Activated CD8-positive, alpha-beta T cell treated with anti-CD3 and anti-CD28 coated beads, Interleukin-2, amount 10 ng/mL, durations not matched to agents 7 days and 5 days (primary cell): ENCODE measurements at places on chromosomes 5 and 9.

- DNase-seq, result no peak
Observed at GRCh38 chr5:64214132-64214531, 48.5 kb downstream of the RNF180 start.

GRCh38 chr9:101677861-101678260 is 60.6 kb downstream of the GRIN3A start:
- DNase-seq, result no peak

DNA sequence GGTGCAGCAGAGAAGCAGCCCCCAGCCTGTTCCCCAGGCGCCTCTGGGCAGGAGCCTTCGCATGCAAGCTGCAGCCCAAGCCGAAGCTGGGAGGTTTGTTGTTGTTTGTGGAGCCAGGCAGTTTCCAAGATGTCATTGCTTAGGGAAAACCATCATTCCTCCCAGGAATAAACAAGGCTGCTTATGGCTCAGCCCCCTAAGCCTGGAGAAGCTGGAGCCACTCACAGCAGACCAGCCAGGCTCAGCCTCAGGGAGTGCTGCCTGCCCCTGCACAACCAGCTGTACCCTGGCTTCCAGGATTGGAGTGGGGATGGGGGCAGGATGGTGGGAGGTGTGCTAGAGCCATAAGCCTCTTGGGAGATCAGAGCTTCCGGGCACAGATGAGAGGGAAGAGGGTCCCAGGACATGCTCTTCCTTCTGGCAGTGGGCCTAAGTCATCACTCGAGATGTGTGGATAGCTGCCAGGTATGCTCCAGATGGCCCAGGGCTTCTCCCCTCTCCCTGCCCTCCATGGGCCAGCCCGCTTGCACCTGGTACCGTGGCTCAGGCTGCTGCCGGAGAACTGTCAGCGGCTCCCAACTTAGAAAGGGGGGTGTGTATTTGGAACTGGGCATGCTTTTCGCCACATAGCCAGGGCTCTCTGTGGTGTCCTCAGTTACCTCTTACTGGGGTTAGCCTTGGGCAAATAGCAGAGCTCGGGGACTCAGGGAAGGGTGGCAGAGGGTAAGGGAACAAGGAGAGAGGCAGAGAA is 105.2 kb downstream of the RGS3 start:
- no peak for DNase-seq

DNA sequence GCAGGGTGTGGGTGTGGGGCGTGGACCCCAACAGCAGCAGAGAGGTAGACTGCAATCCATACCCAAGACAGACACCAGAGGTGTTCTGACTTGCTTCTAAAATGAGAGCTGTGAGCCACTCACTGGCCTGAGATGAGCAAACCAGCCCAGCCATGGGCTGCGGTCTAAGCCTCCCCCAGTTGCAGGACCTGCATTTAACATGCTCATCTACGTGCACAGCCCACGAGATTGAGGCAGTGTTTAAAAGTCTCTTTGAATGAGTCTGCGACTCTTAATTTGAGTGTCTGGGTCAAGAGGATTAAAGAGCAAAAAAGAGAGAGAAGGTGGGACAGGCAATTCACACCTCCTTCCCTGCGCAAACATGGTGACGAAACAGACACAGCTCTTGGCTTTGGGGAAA is 5.9 kb downstream of the SURF4 start:
- DNase-seq, result no peak

DNA sequence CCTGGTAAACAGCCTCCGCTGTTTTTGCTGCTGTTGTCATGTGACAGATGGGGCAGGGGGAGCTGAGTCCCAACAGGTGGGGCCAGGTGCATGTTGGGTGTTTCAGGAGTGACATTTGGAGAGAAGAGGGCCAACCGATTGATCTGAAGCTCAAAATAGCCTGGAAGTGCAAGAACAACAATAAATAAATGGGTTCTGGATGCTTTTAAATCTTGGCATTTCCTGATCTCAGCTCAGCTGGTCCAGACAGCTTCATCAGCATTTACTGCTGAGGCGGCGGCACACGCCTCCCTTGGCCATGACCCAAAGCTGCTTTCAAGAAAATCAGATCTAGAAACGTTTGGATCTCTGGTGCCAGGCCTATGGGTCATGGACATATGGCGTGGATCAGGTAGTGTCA is 70.5 kb downstream of the PPARGC1B start:
- no peak for DNase-seq

DNA sequence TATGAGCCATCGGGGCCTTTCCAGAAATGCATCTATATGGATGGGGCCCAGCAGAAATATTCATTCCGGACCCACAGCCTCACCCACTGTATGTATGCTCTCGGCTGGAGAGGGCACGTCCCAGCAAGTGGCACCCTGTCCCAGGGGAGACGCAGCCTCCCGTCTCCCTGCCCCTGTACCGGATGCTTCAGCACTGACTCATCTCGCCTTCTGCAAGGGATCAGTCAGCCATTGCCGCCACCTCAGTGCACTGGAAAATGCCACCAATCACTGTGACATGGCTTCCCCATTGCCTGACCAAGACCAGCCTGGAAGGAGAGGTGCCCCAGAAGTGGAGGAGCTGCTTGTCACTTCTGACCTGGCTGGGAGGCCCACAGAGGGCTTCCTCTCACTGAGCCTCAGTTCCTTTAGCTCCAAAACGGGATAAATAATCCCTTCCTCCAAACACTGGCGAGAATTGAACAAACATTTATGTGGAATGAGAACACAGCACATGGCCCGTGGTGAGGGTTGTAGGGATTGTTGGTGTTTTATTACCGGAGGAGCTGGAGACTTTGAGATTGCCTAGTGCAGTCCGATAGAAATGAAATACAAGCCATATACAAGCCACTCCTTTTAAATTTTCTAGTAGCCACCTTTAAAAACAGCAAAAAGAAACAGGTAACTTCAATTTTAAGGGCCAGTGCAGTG is 43.9 kb upstream of the ORM1 start:
- DNase-seq, result no peak

DNA sequence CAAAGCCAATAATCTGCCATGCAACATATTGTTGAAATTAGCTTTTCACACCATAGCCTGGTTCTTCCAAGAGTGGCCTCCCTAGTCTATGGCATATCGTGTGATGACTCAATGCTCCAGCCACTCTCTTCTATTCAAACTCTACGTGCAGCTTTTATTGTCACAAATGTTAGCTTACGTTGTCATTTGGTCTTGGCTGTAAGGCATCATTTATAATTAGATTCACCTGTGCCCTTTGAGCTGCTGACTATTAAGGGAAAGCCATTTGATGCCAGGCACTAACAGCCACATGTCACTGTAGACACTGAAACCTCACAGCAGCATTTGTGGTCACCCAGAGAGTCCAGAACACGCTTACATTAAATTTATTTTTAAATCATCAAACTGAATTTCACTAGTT is 66.8 kb downstream of the APBA1 start:
- no peak for DNase-seq

DNA sequence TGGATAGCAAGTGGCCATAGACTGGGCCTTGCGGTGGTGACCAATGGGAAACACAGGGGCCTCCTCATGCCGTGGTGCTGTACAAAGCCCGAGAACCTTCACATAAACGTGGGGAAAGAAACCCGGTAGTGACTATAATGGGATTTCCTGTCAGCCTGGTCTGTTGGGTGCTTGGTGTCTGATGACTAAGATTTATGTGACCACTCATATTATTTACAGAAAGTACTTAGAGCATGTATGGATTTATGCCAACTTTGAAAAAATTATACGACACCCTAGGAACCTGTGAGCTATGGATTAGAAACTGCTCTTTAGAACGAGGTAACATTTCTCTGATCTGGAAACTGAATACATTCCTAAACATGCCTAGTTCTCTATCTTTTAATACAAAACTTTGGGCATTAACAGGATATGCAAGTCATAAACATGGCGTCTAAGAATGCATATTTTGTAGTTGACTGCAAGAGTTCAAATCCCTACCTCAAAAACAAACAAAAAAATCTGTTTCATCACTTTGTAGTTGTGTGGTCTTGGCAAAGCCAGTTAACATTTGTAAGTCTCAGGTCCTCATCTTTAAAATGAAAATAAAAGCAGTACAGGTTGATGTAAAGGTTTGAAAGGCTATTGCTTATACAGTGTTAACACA is 85.4 kb downstream of the TMEM167A start:
- DNase-seq, result no peak

- DNase-seq, result no peak
Observed at GRCh38 chr5:163407034-163407655, 30.2 kb upstream of the CCNG1 start.

GRCh38 chr5:117859176-117859575 is 1129.2 kb downstream of the DTWD2 start:
- no peak for DNase-seq

DNA sequence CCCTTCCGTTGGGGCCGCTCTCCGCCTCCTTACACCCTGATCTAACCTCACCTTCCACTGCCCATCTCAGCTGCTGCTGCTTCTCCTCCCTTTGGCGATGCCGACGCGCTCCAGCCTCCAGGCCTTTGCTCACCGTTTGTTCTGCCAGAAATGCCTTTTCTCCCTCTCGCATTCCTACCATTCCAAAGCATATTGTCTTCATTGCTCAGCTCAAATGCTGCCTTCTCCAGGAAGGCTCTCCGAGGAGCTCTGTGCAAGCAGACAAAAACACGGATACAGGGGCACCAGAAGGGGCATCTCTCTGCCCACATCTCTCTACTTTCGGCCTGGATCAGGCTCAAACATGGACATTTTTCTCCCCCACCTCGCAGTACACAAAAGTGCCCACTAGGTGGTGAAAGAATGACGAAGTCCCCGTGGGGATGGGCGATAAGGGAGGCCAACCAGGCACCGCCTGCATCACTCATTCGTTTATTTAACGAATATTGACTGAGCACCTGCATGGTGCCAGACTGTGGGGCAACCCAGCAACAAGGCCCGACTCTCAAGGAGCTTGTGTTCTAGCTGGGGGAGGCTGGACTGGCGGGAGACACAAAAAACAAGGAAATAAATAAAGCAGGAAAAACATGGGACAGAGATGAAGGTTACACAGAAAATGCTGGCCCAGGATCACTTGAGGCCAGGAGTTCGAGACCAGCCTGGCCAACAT is 7.3 kb upstream of the GRHPR start:
- peak; percentile 84 for DNase-seq

GRCh38 chr5:151663617-151664293 is 23.0 kb downstream of the SPARC start:
- no peak for DNase-seq

DNA sequence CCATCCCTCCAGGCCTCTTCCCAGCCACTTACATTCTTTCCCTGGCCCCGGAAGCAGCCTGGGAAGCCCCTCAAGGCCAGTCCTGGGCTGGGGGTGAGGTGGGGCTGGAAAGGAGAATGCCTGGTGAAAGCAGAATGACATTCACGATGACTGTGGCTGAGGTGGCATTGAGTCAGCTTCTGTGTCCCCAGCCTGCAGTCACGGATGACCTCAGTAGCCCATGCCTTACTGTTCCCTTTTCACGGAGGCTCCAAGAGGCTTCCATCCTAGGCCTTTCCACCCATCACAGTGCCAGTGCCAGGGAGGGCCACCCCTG is 2.7 kb downstream of the PRDM12 start:
- DNase-seq, result no peak

DNA sequence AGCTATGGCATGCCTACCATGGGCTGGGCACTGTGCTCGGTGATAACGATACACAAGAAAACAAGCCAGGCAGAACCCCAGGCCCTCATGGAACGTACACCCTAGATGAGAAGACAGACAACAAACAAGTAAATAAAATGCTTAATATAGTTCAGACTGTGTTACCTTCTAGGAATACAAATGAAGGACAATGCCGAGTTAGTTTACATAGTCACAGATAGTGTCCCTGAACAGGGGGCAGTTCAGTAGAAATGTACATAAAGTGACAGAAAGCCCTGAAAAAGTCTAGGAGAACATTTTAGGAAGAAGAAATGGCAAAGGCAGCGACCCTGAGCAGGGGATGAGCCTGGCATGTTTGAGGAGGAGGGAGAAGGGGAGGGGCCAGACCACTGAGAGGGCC is 21.7 kb downstream of the SLC22A5 start:
- no peak for DNase-seq

GRCh38 chr9:87442451-87442850 is 55.2 kb upstream of the DAPK1 start:
- no peak for DNase-seq

DNA sequence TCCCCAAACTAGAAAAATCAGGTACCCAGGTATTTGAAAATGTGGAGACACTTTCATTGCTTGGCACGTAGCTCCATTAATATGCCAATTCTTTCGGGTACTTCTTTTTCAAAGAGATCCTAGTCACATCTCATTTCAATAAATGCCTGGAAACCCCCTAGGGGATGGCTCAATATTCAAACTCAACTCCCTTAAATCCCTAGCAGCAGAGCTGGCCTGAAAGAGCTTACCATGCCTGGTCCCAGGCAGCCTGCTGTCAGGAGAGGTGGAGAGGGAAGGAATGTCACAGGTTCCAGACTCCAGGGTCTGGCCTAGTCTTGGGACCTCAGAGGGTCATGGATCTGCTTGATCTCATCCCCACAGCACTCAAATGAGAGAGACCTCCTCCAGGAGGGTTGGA is 187.1 kb downstream of the SPOCK1 start:
- DNase-seq, result no peak

GRCh38 chr5:136133222-136133921 is 727 bp downstream of the SMAD5 start:
- DNase-seq, result peak; percentile 37

GRCh38 chr9:32404402-32404801 is 20.0 kb downstream of the ACO1 start:
- DNase-seq, result no peak

- no peak for DNase-seq
Observed at GRCh38 chr5:114360816-114361723, 800 bp upstream of the KCNN2 start.

DNA sequence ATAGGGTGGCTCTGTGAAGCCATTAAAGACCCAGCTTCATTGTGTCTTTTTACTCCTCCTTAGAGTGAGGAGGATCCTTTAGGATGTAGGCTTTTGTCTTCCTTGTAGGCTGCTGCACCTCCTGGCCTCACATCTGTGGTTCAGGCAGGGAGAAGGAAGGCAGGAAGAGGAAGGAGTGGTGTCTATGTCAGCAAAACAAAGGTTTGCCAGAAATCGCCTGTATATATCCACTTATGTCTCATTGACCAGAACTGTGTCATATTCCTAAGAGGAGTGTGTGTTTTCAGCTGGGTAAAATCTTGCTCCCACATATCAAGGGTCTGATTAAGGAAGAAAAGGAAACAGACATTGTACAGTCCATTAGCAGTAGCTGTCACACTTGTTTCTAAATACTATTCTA is 213.8 kb downstream of the ARHGAP26 start:
- no peak for DNase-seq

GRCh38 chr5:34464829-34465228 is 191.3 kb upstream of the RAI14 start:
- DNase-seq, result no peak

DNA sequence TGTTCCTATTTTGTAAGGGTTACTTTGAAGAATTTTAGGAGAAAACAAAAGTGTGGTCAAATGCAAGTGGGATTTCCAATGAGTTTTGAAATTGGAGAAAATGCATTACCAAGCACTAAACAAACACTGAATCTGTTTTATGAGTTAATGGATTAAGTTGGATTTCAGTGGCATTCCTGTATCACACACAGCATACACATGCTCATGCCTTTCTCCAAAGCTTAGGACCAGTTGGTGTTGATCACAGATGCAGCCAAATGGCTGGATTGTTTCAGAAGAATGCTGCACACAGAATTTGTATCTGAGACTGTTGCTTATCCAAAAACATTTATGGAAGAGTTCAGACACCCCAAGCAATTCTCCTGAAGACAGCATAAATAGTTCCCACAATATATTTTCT is 611.1 kb downstream of the ACTL7B start:
- DNase-seq, result no peak
